ENCODE measurements at places on chromosomes 6 and 20.

DNA sequence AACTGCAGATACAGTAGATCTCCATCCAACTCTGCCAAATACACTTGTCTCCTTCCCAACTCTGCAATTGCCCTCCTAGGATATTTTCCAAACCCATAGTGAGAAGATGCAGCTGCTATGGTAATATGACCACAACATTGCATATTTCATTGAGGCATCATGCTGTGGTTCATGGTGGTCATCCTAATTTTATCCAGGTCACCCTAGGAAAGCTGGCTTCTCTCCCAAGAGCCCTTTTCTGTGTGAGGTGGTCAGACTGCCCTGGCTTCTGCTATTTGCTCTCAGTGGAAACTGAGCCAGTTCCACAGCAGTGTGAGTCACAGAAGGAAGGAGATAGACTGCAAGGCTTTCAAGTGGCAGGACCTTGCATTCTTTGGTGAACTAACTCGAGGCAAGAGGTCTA is 5.5 kb downstream of the OGFRL1 start:
- no peak for DNase-seq

DNA sequence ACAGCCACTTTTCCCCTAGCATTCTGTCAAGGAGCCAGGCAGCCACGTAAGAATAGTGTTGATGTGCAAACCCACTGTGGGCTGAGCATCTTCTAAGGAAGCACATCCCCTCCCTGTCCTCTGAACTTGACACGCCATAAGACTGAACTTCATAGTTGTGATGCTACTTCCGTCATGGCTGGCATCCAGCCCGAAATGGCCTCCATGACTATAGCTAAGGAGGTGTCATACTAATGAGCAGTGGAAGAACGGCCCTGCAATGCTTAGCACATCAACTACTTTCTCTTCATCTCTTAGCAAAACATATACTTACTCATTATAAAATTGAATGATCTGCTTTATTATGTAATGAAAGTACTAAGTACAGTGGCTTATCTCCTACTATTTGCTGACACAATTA is 110.2 kb downstream of the GJA10 start:
- no peak for DNase-seq

DNA sequence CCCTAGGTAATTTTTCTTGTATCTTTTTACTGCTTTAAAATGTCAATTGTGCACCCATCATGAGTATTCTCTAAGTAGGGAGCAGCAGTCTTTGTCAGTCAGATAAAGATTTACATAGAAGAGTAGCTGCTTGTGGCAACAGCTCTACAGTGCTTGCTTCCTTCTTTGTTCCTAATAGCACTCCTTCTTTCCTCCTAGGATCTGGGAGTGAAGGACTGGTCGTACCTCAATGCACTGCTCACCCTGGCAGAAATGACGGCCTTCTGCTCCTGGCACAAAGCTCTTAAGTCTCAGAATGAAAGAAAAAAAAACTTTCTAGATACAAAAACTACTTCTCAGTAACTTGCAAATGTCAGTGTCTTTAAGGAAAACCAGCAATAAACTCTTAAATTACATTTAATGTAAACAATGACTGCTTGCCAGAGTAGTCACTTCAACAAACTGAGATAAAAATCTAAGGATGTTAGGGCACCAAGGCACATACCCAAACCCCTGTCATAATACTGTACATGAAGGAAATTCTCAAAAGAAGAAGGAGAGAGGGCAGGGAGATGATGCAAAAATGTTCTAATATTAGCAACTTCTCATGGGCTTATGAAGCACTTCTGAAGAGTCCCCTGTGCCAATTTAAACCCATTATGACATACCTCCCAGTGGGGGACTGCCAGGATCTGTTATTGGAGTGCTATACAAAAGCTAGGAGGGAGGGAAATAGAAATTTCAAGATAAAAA is 34.0 kb downstream of the NCOA6 start:
- no peak for DNase-seq

GRCh38 chr20:47353239-47353691 is 3.2 kb downstream of the ZMYND8 start:
- DNase-seq: peak; percentile 75
